ENCODE measurements at places on chromosomes 7 and 10. TPM values are rescaled to one million over a fixed set of nuclear protein-coding genes. Genes with fewer than 3 reads are reported as not detected.

DNA sequence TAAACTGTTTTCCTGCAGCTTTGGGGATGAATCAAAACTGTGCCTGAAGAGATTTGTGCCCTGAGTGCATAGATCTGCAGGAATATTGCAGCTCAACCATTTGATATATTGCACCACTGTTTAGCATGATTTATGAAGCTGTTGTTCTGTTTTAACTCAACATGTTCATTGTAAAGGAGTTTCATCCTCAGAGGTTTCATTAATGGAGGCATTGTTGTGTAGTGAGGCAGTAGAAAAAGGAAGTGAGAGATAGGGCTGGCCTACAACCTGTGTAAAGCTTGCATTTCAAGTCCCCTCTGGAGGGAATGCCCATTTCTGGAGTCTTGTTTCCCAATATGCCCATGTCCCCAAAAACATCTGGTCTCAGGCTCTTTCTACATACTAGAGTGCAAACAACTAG, 67.5 kb downstream of the DNAJC12 start:
- no peak for DNase-seq
- H3K4me1 ChIP-seq, result no peaks in the 10 kb centered on the region
- no peak overlapping the region for H3K27ac ChIP-seq
- H3K27me3 ChIP-seq, result no peaks in the 10 kb centered on the region
- no peaks in the 10 kb centered on the region for H3K36me3 ChIP-seq

GRCh38 chr7:39295796-39296195, 270.4 kb upstream of the YAE1 start:
- no peaks in the 10 kb centered on the region for H3K27me3 ChIP-seq
- H3K36me3 ChIP-seq, result no peaks in the 10 kb centered on the region
- no peak overlapping the region for H3K27ac ChIP-seq
- H3K4me1 ChIP-seq, result no peaks in the 10 kb centered on the region
- no peak for DNase-seq

The LIPJ gene
- total RNA-seq, result not detected

The TMEM176A gene
- total RNA-seq, result 130 TPM

GRCh38 chr10:34808336-34808735, 6.8 kb downstream of the PARD3 start:
- no peak overlapping the region for H3K4me3 ChIP-seq
- H3K4me1 ChIP-seq, result no peaks in the 10 kb centered on the region
- no peaks in the 10 kb centered on the region for H3K36me3 ChIP-seq
- H3K27me3 ChIP-seq, result no peaks in the 10 kb centered on the region
- DNase-seq, result no peak
- H3K27ac ChIP-seq, result no peak overlapping the region

DNA sequence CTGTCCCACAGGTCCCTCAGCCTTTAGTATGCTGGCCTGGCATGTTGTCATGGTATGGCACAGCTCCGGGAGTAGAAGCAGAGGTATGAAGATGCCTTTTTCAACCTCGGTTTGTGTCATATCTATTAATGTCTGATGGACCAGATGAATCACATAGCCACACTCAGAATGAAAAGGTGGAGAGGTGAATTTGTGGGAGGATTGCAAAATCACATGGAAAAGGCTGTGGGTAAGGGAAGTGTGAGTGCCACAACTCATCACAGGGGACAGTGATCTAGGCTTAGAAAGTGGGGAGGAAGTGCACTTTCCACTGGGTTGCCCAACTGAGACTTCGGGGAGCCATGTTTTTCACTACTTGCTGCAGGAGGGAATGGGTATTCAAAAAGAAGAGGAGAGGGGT, 190.7 kb downstream of the WDR11 start:
- H3K27ac ChIP-seq, result no peak overlapping the region
- no peaks in the 10 kb centered on the region for H3K36me3 ChIP-seq
- no peak for DNase-seq

GRCh38 chr10:116237970-116238369, 35.0 kb downstream of the GFRA1 start:
- H3K4me3 ChIP-seq, result no peak overlapping the region
- H3K4me1 ChIP-seq, result no peaks in the 10 kb centered on the region

GRCh38 chr7:22219036-22219435, 137.9 kb downstream of the RAPGEF5 start:
- H3K36me3 ChIP-seq, result no peaks in the 10 kb centered on the region
- no peak overlapping the region for H3K27ac ChIP-seq
- H3K4me3 ChIP-seq, result no peak overlapping the region

GRCh38 chr7:30911133-30911532, 520 bp upstream of the AQP1 start:
- DNase-seq, result no peak
- H3K4me1 ChIP-seq, result peaks cover 19% of the 10 kb centered on the region
